ENCODE measurements at places on chromosomes 7 and 10.
A peak's percentile ranks its signal among the peaks of the same experiment; 100 is the strongest.

- H3K36me3 ChIP-seq = no peaks in the 10 kb centered on the region
- no peaks in the 10 kb centered on the region for H3K4me1 ChIP-seq
- DNase-seq = no peak
- H3K27ac ChIP-seq = no peak overlapping the region
- H3K4me3 ChIP-seq = no peak overlapping the region
Measured at GRCh38 chr10:5720182-5720581, 35.5 kb downstream of the TASOR2 start.

GRCh38 chr7:134461916-134462315 is 3.0 kb upstream of the AKR1B1 start:
- DNase-seq = no peak
- H3K4me3 ChIP-seq = no peak overlapping the region
- no peaks in the 10 kb centered on the region for H3K36me3 ChIP-seq
- no peak overlapping the region for H3K27ac ChIP-seq

GRCh38 chr10:97870990-97871389 is 21.3 kb downstream of the GOLGA7B start:
- no peaks in the 10 kb centered on the region for H3K36me3 ChIP-seq
- H3K4me1 ChIP-seq = peaks cover 3% of the 10 kb centered on the region
- no peak overlapping the region for H3K27ac ChIP-seq
- no peaks in the 10 kb centered on the region for H3K27me3 ChIP-seq

GRCh38 chr7:27606270-27607209 is 56.1 kb downstream of the HIBADH start:
- H3K36me3 ChIP-seq = no peaks in the 10 kb centered on the region
- no peak for DNase-seq
- no peak overlapping the region for H3K27ac ChIP-seq
- no peaks in the 10 kb centered on the region for H3K27me3 ChIP-seq
- H3K4me1 ChIP-seq = no peaks in the 10 kb centered on the region

GRCh38 chr7:20541608-20542349 is 73.7 kb upstream of the ABCB5 start:
- no peak overlapping the region for H3K4me3 ChIP-seq
- DNase-seq = no peak
- H3K27me3 ChIP-seq = no peaks in the 10 kb centered on the region

- H3K27ac ChIP-seq = no peak overlapping the region
- H3K36me3 ChIP-seq = no peaks in the 10 kb centered on the region
- no peak overlapping the region for H3K4me3 ChIP-seq
- no peak for DNase-seq
Measured at GRCh38 chr7:31309407-31309806, 31.1 kb downstream of the NEUROD6 start.

GRCh38 chr7:107957436-107957835 is 45.5 kb downstream of the LAMB1 start:
- DNase-seq = no peak
- no peak overlapping the region for H3K27ac ChIP-seq
- peaks cover 6% of the 10 kb centered on the region for H3K4me1 ChIP-seq

- peak; percentile 73 for DNase-seq
- no peak overlapping the region for H3K27ac ChIP-seq
Measured at GRCh38 chr10:52779541-52780390, 7.2 kb upstream of the MBL2 start.

GRCh38 chr7:151679071-151679708 is 159.5 kb upstream of the RHEB start:
- H3K4me1 ChIP-seq = no peaks in the 10 kb centered on the region
- no peaks in the 10 kb centered on the region for H3K27me3 ChIP-seq
- no peak overlapping the region for H3K4me3 ChIP-seq
- no peak overlapping the region for H3K27ac ChIP-seq

GRCh38 chr7:133562621-133563020 is 309.7 kb downstream of the EXOC4 start:
- no peak overlapping the region for H3K27ac ChIP-seq
- no peak overlapping the region for H3K4me3 ChIP-seq
- no peaks in the 10 kb centered on the region for H3K27me3 ChIP-seq
- no peaks in the 10 kb centered on the region for H3K4me1 ChIP-seq

DNA sequence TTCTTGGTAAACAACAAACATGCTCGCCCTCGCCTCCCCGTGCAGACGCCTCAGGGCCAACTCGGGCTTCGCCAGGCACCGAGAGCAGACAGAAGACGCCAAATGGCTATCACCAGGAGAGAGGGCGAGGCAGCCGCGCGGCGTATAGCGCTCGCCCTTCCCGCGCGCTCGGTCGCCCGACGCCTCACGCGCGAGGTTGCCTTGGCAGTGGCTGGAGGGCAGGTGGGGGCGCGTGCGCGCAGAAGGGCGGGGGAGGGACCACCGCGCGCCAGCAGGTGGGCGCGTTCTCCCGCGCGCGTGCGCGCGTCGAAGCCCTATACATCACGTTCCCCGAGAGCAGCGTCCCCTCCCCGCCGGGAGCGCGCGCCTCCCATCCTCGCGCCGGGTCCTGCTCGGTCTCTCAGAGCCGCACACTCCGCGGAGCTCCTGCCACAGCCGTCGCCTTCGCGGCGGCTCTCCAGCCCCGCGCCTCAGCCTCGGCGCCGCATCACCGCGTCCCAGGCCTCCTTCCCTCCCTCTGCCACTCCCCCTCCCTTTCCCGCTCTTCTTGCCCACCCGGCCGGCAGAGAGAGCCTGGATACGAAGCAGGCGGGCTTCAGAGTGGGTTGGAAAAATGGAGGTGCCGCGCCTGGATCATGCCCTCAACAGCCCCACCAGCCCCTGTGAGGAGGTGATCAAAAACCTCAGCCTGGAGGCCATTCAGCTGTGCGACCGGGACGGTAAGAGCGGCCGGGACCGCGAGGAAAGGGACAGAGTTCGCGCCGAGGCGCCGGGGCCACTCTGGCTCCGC is at the start of gene PHYHIPL:
PHYHIPL (plus strand) TSS at position 403 of the 790 bp plus-strand sequence; CDS start at position 614, 211 bp downstream.
- H3K27ac ChIP-seq = no peak within 1 kb of the TSS
- peak within 1 kb of the TSS; percentile 17 for H3K4me3 ChIP-seq
- 0 out of 2 replicates have a peak, but pooled peaks cover 2% of the 10 kb centered on the region for H3K4me1 ChIP-seq
- H3K36me3 ChIP-seq = no peaks in the 10 kb centered on the region

DNA sequence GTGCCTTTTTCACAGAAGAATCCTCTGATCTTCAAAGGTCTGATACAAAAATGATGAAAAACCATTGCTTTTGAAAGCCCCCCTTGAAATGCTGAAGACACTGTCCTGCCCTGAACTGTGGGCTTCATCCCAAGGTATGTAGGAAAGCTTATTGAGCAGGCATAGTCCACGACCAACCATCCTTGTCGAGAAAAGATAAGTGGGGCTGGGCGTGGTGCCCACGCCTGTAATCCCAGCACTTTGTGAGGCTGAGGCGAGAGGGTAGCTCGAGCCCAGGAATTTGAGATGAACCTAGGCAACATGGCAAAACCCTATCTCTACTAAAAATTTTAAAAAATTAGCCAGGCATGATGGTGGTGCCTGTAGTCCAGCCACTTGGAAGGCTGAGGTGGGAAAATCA is 25.6 kb downstream of the TACR2 start:
- no peak for DNase-seq
- peaks cover 14% of the 10 kb centered on the region for H3K36me3 ChIP-seq
- H3K27ac ChIP-seq = no peak overlapping the region
- H3K4me3 ChIP-seq = no peak overlapping the region
- H3K27me3 ChIP-seq = no peaks in the 10 kb centered on the region

GRCh38 chr7:50446542-50446960 is 3.6 kb downstream of the FIGNL1 start:
- no peak overlapping the region for H3K4me3 ChIP-seq
- no peaks in the 10 kb centered on the region for H3K36me3 ChIP-seq
- DNase-seq = no peak

GRCh38 chr10:58373442-58373827 is 11.8 kb upstream of the TFAM start:
- no peaks in the 10 kb centered on the region for H3K36me3 ChIP-seq
- H3K4me1 ChIP-seq = no peaks in the 10 kb centered on the region
- no peak for DNase-seq
- H3K27me3 ChIP-seq = no peaks in the 10 kb centered on the region
- no peak overlapping the region for H3K27ac ChIP-seq

GRCh38 chr10:71319042-71319799 is at the start of gene SLC29A3:
TSS of gene SLC29A3 (plus strand) at chr10:71319259. CDS start at chr10:71319310, 51 bp downstream.
- DNase-seq = peak; percentile 47
- peaks cover 5% of the 10 kb centered on the region for H3K36me3 ChIP-seq
- no peak within 1 kb of the TSS for H3K27ac ChIP-seq
- H3K4me1 ChIP-seq = peaks cover 2% of the 10 kb centered on the region
- H3K4me3 ChIP-seq = peak within 1 kb of the TSS; percentile 74

GRCh38 chr7:104552102-104552501 is 223.7 kb downstream of the LHFPL3 start:
- H3K27me3 ChIP-seq = no peaks in the 10 kb centered on the region
- H3K4me3 ChIP-seq = no peak overlapping the region
- no peaks in the 10 kb centered on the region for H3K4me1 ChIP-seq
- peak; percentile 68 for DNase-seq
- H3K36me3 ChIP-seq = no peaks in the 10 kb centered on the region
- no peak overlapping the region for H3K27ac ChIP-seq

- no peaks in the 10 kb centered on the region for H3K27me3 ChIP-seq
- no peak for DNase-seq
- no peak overlapping the region for H3K27ac ChIP-seq
- no peak overlapping the region for H3K4me3 ChIP-seq
- H3K36me3 ChIP-seq = no peaks in the 10 kb centered on the region
Measured at GRCh38 chr7:80775482-80775881, 137.0 kb downstream of the CD36 start.

DNA sequence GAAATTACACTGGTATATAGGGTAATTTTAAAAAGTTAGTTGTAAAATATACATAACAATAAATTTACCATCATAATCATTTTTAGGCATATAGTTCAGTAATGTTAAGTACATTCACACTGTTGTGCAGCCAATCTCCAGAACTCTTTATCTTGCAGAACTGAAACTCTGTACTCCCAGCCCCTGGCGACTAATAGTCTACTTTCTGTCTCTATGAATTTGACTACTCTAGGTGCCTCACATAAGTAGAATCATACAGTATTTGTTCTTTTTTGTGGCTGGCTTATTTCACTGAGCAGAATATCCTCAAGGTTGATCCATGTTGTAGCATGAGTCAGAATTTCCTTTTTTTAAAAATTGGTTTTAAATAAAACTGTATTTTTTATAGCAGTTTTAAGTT is 41.4 kb downstream of the NRF1 start:
- no peak overlapping the region for H3K4me3 ChIP-seq
- no peaks in the 10 kb centered on the region for H3K27me3 ChIP-seq
- peaks cover 3% of the 10 kb centered on the region for H3K36me3 ChIP-seq
- no peak overlapping the region for H3K27ac ChIP-seq

DNA sequence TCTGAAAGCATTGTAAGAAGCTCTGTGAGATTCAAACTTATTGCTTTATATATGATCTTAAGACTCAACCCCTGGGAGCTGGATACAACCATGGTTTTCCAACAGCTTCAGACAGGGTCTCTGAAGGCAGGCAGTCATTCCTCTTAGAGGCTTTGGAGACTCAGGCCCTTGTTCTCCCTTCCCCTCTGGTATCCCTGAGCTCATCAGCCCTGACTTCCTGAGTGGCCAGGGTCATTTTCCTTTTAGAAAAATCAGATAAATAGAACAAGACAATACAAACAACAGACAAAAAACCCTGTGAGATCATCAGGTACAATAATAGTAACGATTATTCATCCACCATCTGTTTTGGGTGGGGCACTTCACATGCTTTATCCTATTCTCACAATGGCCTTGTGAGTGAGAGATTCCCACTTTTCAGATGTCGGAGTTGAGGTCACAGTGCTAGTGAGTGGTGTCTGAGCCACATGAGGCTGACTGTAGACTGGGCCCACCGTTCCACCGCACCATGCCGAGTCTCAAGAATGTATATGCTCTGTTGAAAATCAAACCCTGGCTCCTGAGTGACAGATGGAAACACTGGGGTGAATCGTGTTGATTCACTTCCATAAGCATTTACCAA is 144.2 kb downstream of the CXCL12 start:
- no peaks in the 10 kb centered on the region for H3K4me1 ChIP-seq
- no peaks in the 10 kb centered on the region for H3K36me3 ChIP-seq
- H3K27me3 ChIP-seq = no peaks in the 10 kb centered on the region
- no peak overlapping the region for H3K4me3 ChIP-seq
- DNase-seq = no peak

- no peak for DNase-seq
- no peaks in the 10 kb centered on the region for H3K27me3 ChIP-seq
Measured at GRCh38 chr10:77457266-77457665, 180.3 kb downstream of the KCNMA1 start.

DNA sequence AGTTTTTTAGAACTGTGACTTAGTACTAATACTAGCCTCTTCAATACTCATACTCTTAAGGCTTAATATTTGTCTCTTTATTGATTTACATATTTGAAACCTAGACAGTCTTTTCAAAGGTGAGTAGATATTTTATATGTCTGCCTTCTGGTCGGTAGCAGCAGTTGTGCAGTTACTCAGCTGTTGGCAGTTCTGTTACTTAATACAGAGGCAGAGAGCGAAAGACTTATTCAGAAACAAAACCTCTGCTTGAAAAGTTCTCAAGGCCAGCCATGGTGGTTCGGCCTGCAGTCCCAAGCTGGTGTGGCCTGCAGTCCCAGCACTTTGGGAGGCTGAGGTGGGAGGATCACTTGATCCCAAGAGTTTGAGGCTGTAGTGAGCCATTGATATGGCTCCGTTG is 84.2 kb downstream of the AUTS2 start:
- H3K27ac ChIP-seq = no peak overlapping the region
- no peaks in the 10 kb centered on the region for H3K27me3 ChIP-seq
- no peaks in the 10 kb centered on the region for H3K36me3 ChIP-seq

DNA sequence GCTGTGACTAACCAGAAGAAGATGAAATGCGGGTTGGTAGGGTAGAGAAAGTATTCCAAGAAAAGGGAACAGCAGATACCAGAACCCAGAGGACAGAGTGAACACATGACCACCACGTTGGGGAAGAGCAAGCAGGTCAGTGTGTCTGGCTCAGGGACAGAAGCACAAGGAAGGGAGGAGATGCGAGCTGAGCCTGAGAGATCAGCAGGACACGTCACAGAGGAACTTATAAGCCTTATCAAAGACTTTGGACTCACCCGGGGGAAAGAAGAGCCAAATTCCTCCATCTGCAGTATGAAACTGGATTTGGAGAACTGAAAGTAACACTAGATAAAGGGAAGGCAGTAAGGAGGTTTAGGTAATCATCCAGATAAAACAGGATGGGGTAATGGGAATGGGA is 232.1 kb upstream of the NPVF start:
- H3K4me1 ChIP-seq = no peaks in the 10 kb centered on the region
- no peak overlapping the region for H3K4me3 ChIP-seq
- DNase-seq = no peak
- H3K36me3 ChIP-seq = no peaks in the 10 kb centered on the region
- no peaks in the 10 kb centered on the region for H3K27me3 ChIP-seq

DNA sequence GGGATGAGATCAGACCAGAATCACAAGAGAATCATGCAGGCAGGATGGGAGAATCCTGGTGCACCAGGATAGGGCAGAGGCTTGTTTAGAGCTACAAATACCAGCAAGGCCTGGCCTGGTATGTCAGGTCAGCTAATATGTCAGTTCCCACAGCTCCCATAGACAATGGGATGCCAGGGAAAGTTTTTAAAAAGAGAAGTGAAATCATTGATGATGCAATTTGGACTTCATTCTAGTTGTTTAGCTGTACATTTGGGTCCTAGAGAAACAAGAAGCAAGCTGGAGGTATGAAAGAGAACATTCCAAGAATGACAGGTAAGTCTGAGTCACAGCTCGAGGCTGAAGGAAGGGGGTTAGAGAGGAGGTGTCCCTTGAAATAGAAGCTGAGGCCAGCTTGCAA is 45.2 kb downstream of the GPR141 start:
- no peak overlapping the region for H3K27ac ChIP-seq
- no peak for DNase-seq
- H3K36me3 ChIP-seq = no peaks in the 10 kb centered on the region
- H3K4me3 ChIP-seq = no peak overlapping the region

- no peaks in the 10 kb centered on the region for H3K27me3 ChIP-seq
- 0 out of 2 replicates have a peak, but pooled peaks cover 2% of the 10 kb centered on the region for H3K4me1 ChIP-seq
- DNase-seq = no peak
- no peak overlapping the region for H3K27ac ChIP-seq
Measured at GRCh38 chr10:96473866-96474265, 39.9 kb downstream of the TLL2 start.
